ENCODE measurements at places on chromosomes 16 and 17.

GRCh38 chr17:36983618-36984017 is 34.9 kb downstream of the AATF start:
- no peak for DNase-seq

- DNase-seq = no peak
These were observed 7.3 kb upstream of the METRNL start for GRCh38 chr17:83071966-83072562.

DNA sequence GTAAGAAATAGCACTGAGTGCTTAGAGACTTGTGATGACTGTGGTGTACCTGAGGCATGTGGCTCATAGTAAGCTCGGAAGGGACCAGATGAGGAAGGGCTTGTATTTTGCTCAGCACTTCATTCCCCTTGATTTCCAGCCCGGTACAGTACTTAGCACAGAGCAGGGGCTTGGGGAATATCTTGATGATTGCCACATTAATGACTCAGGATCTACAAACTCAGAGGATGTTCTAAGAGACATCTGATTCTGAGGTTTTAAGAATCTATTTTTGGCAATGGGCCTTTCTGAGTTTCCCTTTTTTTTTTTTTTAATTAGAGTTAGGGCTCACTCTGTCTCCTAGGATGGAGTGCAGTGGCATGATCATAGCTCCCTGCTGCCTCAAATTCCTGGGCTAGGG is 9.1 kb downstream of the ASPHD1 start:
- DNase-seq = no peak

GRCh38 chr16:50534091-50534490 is 14.1 kb upstream of the NKD1 start:
- no peak for DNase-seq

- no peak for DNase-seq
These were observed 6.9 kb downstream of the ADCY9 start for GRCh38 chr16:4109250-4109736.

DNA sequence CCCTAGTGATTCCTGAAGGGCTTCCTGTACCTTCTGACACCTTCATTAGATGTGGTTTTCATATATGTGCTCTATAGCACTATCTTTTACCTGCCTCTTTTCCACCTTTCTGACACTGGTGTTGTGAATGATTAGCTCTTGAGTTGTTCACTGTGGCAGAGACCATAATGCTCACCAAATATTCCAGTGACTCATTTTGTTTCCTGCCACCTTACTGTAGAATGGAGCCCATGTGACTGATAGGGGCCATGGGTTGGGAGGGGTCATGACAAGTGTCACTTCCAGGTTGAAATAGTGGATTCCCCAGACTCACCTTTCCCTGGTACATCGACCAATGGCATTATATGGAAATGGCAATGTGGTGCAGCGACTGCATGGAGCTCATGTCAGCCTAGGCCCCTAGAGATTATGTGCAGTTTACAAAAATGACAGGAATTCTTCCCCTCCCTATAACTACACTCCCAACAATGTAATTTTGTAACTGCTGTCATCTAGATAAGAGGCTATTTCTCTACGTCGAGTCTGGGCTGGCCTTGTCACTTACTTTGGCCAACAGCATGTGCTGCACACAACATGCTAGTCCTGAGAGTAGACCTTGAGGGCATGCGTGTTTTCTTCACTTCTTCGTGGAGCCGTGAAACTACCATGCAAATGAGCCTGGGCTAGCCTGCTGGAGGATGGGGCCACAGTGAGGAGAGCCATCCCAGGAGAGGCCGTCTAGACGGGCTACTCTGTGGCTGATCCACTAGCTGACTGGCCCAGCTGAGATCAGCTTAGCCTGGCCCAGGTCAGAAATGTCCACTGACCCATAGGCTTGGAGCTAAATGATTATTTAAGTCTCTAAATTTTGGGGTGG is 409.5 kb downstream of the CA10 start:
- no peak for DNase-seq

DNA sequence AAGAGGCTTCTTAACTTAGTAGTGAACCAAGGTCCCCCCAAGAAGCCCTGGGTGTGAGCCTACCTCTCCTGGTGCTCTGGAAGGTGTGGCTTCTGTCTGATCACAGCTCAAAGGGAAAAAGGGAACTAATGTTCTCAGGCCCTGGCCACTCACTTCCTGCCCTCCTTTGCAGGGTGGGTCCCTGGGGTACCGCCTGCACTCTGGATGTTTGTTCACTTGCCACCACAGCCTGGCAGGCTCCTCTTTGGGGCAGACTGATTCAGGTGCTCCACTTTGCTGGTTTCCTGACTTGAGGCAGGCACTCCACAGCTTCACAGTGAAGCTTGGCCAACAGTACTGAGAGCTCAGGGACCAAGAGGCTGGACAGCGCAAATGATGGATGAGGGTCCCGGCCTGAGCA is 5.9 kb upstream of the MYO15A start:
- DNase-seq = no peak

DNA sequence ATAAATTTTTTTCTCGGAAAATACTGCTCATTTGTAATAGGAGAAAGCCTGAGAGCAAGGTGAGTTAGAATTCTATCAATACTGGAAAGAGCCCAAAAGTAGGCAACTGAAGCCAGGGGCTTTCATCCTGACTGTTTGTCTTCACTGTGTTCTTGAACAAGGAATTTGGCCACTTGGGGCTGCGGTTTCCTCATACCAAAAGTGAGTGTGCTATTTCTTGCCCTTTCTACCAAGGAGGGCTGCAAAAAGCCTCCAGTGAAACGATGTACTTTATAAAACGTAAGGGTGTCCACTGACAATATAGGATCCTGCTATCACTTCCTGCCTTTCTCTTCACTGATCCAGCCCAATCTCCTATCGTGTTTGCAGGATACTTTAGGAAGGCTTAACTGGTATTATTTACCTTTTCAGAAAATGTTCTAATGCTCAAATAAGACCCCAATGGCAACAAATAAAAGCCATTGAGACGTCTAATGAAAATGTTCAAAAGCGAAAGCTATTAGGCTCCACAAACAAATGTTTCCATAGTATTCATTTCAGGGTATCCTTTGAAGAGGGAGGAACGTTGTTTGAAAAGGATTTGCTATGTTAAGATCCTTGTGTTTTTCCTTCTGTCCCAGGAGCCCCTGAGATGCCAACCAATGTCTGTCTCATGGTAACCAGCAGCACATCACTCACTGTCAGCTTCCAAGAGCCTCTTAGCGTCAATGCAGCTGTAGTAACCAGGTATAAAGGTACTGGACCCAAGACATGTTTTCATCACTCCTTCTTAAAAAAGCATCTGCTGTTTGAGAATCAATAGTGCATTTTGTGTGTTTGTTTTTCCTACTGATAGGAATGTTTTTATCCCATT is 219.3 kb upstream of the NOG start:
- no peak for DNase-seq

DNA sequence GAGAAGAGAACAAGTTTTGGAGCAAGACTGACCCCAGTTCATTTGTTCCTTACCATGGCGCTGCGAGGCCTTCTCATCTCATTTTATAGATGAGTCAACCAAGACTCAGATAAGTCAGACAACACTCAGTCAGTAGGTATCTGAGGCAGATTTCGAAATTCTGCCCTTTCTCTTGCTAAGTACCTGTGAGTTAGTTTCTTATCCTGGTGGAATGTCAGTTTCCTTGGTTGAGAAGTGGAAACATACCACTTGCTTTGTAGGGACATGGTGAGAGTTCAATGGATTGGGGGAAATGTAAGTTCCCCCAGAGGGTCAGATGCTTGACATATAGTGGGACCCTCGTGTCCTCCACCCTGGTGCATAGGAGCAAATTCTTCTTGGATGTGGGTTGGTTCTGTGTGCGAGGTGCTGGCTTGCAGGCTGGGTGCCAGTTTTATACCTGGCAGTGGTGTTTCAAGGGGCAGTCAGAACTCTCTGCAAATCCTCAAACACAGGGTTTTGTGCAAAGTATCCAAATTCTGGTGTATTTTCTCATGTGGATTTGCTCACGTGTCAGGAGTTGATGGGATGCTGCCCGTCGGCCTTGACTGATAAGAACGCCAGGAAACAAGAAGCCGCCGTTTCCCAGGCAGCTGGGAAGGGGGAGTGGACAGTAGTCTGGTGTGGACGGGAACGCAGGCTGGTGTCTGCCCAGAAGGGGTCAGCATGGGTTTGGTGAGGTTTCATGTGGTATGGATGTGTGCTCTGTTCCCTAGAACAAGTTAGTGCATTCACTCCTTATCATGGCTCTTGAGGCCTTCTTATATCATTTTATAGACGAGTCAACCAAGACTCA is 61.1 kb upstream of the CIBAR2 start:
- no peak for DNase-seq

DNA sequence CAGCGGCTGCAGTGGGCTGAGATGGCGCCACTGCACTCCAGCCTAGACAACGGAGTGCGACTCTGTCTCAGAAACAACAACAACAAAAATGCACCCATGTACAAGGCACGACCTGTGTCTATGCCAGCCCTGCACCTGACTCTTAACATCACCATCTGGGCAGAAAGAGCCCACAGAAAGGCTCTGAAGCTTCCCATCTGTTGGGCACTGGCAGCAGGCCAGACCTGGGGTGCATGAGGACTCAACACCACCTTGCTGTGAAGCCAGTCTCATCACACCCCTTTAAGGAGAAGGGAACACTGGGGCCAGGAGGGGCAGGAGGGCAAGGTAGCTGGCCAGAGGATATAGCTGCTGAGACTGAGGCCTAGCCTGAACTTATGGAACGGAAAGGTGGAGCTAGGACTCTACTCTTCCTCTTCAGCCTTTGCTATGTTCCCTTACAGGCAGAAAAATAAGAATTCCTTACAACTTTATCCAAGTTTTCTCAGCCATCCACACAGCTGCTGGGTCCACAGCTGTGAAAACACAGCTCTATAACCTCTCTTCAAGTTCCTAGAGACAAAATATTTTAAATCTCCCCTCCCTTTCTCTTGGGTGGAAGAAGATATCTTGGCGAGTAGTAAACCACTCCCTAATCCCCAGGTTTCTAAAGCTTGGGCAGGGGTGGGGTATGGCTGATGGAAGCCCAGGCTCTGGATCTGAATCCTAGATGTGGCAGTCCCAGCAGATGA is 2.8 kb downstream of the ELOB start:
- DNase-seq = no peak

DNA sequence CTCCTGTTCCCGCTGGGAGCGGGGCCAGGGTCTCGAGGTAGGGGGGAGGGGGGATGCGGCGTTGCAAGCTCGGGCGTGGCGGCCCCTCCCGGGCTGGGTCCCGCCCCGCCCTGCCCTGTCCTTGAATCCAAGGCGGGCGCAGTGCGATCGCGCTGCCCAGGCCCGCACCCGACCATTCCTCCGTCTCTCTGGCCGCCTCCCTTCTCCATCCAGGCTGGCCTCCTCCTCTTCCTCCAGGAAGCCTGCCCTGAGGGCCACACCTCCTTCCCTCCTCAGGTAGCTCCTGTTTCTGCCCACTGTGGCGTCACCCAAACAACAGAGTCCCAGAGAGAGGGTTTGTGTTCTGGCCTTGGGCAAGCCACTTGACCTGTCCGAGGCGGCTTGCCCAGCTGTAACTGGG is 43.0 kb upstream of the TAC4 start:
- no peak for DNase-seq

DNA sequence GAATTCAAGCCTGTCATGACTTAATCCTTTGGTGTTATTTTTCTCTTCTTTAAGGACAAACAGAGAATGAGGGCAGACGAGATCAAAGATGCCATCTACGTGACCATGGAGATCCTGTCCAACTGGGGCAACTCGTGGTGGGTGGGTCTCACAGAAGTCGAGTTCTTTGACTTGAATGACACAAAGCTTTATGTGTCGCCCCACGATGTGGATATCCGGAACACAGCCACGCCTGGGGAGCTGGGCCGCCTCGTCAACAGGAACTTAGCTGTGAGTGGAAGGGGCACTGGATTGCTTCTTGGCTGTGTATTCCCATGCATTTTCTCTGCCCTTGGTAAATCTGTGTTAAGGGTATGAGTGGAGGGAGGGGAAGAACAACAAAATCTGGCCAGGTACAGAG is 158.7 kb downstream of the KATNIP start:
- no peak for DNase-seq

DNA sequence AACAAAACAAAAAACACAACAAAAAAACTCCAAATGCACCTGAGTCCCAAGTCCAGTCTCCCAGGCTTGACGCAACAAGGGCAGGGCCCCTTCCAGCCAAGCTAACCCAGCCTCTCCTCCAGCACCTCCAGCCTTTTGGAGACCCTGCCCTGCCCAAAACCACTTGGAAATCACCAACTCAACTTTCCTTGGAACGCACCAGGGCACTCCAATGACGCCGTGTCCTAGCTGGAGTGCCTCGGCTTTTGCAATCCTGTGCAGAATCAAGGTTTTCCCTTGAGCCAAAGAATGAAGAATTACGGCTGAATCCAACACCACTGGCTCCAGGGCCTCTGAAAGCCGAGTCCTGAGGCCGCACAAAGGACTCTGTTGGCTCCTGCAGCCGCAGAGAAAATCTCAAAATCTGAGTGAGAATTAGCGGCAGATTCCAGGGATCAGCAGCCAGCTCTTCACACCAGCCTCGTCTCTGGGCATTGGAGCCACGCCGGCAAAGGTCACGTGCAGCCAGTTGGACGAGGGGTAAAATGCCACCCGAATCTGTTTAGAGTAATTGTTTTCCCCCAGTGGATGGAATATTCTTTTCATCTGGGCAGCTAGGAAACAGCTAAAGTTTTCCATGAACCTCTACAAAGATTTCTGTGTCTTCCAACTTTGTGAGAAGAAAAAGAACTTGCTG is 9.7 kb upstream of the BAIAP2 start:
- DNase-seq = no peak

DNA sequence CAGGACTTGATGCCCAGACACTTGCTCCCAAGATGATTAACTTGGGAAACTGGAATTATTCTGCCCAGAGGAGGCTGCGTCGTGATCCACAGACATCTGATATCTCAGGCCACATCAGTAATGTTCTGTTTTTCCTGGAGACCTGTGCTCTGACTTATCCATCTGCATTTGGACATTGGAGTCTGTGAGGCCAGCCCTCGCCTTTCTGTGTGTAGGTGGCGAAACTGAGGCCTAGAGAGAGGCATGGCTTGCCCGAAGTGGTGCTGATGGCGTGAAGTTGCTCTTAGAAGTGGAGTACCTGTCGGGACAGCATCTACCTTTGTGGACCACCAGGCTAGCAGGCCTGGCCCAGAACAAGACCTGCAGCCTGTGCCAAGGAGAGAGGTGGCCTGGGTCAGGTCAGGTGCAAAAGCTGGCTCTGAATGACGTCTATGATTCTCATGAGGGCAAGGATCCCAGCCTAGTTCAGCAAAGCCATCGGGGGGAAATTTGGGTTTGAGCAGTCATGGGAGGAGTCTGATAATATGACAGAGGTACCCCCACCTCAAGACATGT is 186.8 kb upstream of the ZNF469 start:
- DNase-seq = no peak

DNA sequence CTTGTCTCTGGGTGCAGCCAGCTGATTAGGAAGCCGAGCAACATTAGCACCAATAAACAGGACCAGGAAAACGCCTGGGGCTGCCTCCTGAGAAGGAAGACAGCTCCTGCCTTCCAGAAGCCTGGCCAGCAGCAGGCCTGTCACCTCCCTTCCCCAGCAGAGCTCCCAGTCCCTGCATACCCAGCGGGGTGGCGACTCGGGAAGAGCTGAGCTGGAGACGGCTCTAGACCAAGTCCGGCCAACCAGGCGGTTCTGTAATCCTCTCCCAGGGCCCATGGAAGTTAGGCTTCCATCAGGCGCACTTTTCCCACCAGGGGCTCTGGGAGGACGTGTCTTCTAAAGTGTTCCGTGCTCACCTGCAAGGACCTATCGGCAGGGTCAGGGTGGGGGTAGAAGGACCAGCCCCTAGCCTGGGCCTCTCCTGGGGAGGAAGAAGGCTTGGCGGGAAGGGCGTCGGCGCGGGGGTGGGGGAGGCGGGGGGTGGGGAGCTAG is 12.0 kb upstream of the CLUH start:
- DNase-seq = no peak

GRCh38 chr16:89315791-89316581 is 98.5 kb downstream of the ZNF778 start:
- no peak for DNase-seq

GRCh38 chr17:14209215-14209614 is 27.4 kb downstream of the CDRT15 start:
- no peak for DNase-seq
